ENCODE measurements at places on chromosomes 1 and 21. TPM values are rescaled to one million over a fixed set of nuclear protein-coding genes. Genes with fewer than 3 reads are reported as not detected.
A peak's percentile ranks its signal among the peaks of the same experiment; 100 is the strongest.

DNA sequence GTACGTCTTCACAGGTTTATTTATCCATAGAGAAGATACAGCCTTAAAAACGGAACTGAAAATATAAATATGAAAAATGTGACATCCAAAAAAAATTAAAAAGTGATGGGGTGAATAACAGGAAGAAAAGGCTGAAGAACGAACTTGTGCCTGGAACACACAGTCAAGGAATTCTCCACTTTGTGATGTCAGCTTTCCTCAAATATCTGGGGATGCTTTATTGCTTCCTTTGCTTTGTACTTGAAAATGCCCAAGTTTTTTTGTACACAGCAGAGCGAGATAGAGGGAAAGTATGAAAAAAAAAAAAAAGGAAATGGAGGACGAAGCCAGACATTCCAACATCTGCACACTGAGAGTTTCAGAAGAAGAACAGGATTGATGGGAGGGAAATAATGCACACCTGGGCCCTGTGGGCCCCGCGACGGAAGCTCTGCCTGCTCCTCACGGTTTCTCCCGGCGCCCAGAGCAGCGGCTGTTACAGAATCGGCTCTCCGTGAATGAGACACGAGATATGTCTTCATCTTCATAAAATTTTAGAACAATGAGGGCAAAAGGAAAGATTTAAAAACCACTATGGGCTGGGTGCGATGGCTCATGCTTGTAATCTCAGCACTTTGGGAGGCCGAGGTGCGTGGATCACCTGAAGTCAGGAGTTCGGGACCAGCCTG, 10.0 kb upstream of the LRRC3 start:
- H3K27ac ChIP-seq, result no peak overlapping the region
- H3K27me3 ChIP-seq, result no peaks in the 10 kb centered on the region
- no peak overlapping the region for H3K4me3 ChIP-seq
- H3K36me3 ChIP-seq, result no peaks in the 10 kb centered on the region
- H3K4me1 ChIP-seq, result no peaks in the 10 kb centered on the region

DNA sequence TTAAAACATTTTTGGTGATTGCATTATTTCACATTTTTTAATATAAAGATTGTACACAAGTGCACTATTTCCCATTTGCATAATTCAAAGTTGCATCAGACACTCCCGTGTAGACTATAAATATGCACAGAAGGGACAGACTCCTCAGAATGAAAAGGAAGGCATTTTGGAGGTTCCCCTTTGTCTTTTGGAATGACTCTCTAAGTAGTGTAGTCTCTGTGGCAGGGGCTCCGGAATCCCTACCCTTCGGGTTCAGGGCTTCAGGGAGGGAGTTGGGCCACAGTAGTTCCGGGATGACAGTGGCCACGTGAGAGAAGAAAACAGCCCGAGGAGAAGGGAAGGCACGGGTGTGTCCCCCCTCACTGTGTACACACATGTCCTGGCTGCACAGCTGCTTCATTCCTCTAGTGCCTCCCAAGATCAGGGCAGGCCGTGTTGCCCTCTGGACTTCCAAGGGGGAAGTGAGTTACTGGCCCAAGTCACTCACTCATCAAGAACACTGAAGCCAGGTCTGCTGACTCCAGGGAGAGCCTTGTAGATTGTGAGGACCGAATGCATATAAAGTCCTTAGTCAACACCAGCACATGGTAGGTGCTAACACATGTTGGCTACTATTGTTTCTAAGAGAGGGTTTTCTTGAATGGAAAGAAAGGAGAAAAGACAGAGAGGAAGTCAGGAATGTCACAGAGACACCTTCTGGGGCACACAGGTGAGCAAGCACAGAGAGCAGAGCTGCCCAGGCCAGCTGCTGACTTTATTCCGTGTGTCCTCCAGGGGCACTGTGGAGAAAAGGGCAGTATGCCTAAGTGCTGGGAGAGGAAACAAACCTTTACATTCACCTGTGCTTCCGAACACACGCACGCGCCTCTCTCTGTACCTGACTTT, 39.8 kb downstream of the LHX4 start:
- no peak overlapping the region for H3K4me3 ChIP-seq
- H3K27me3 ChIP-seq, result no peaks in the 10 kb centered on the region
- H3K4me1 ChIP-seq, result no peaks in the 10 kb centered on the region
- no peak overlapping the region for H3K27ac ChIP-seq

DNA sequence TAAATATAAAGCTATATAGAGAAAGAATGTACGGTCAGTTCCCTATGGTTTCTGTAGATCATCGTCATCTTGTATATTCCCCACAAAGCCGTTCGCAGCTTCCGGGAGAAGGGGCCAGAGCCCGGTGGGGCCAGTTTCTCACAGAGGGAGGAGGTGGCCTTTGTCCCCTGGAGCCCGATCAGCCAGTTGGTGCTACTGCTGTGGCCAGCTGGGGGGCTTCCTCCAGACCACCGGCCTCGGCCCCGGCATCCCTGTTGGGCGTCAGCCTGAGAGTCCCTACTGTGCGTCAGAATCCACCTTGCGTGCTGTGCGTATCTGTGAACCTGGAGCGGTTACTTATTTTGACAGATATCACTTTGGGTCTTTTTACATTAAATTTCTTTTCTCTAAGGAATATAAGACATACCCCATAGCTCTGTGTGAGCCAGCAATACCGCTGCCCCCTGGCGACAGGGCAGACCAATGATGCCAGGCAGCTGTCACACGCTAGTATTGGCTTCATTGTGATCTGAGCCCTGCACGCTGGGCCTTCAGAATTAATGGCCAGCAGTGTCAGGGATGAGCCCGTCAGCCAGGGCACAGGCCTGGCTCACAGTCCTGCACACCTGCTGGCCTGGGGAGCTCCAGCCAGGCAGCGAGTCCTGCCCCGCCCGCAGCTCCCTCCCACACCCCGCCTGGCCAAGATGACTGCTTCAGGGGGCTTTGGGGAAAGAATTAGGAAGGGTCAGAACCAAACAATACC, 145.9 kb downstream of the PGBD5 start:
- H3K27me3 ChIP-seq, result no peaks in the 10 kb centered on the region
- no peaks in the 10 kb centered on the region for H3K36me3 ChIP-seq
- H3K4me1 ChIP-seq, result peaks cover 5% of the 10 kb centered on the region
- H3K27ac ChIP-seq, result no peak overlapping the region
- no peak overlapping the region for H3K4me3 ChIP-seq

GRCh38 chr1:76782809-76783208, 84.5 kb upstream of the ST6GALNAC5 start:
- no peak overlapping the region for H3K4me3 ChIP-seq
- no peaks in the 10 kb centered on the region for H3K4me1 ChIP-seq
- no peaks in the 10 kb centered on the region for H3K36me3 ChIP-seq
- no peak overlapping the region for H3K27ac ChIP-seq

DNA sequence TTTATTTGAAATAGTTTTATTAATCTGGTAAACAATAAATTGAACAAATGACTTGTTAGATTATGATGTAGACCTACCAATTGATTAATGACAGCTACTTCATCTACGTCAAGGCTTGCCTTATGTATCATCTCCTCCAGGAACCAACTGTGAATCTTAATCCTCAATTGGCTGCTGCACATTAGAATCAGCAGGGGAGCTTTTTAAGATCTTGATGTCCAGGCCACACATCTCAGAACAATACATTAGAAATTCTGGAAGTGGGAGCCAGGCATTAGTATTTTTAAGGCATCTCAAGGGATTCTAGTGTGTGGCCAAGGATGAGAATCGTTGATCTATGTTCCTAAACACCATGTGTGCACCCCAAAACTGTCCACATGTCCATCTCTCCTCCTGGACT, 52.0 kb upstream of the LYPLAL1 start:
- H3K27me3 ChIP-seq, result no peaks in the 10 kb centered on the region
- H3K36me3 ChIP-seq, result no peaks in the 10 kb centered on the region
- no peak overlapping the region for H3K4me3 ChIP-seq
- DNase-seq, result no peak
- H3K4me1 ChIP-seq, result no peaks in the 10 kb centered on the region

- no peaks in the 10 kb centered on the region for H3K36me3 ChIP-seq
- H3K4me3 ChIP-seq, result no peak overlapping the region
- H3K27ac ChIP-seq, result no peak overlapping the region
- H3K27me3 ChIP-seq, result no peaks in the 10 kb centered on the region
These were observed 323.1 kb upstream of the FAM78B start for GRCh38 chr1:166489670-166490436.

GRCh38 chr1:109564194-109564878, 15.9 kb downstream of the GNAI3 start:
- no peaks in the 10 kb centered on the region for H3K27me3 ChIP-seq
- no peaks in the 10 kb centered on the region for H3K36me3 ChIP-seq
- H3K27ac ChIP-seq, result no peak overlapping the region
- H3K4me1 ChIP-seq, result peaks cover 11% of the 10 kb centered on the region
- H3K4me3 ChIP-seq, result no peak overlapping the region

- DNase-seq, result no peak
- H3K36me3 ChIP-seq, result peaks cover 7% of the 10 kb centered on the region
- no peaks in the 10 kb centered on the region for H3K27me3 ChIP-seq
- H3K27ac ChIP-seq, result no peak overlapping the region
- H3K4me3 ChIP-seq, result no peak overlapping the region
These were observed 32.9 kb downstream of the TMEM53 start for GRCh38 chr1:44641126-44642102.

- H3K4me1 ChIP-seq, result peaks cover 37% of the 10 kb centered on the region
- no peak overlapping the region for H3K27ac ChIP-seq
- H3K27me3 ChIP-seq, result no peaks in the 10 kb centered on the region
- no peak overlapping the region for H3K4me3 ChIP-seq
- no peak for DNase-seq
These were observed 17.3 kb downstream of the PI4KB start for GRCh38 chr1:151309811-151310323.

DNA sequence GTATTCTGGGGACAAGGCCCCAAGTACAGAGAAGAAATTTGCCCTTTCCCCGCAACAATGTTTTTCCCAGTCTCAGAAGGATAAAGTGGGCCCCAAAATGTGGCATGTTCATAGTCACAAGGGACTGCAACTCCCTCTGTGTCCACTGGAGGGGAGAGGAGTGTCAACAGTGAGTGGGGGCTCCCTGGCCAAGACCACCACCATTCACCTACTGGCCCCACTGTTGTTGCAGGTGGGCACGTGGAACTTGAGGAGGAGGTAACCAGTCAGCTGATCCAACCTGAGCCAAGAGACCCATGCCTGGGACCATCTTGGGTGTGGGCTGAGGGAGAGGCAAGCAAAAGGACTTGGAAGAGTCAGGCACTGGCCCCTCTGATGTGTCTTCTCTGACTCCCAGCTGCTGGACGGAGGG, 777 bp downstream of the NUDT17 start:
- H3K27me3 ChIP-seq, result no peaks in the 10 kb centered on the region
- peak overlapping the region; percentile 28 for H3K27ac ChIP-seq
- peak; percentile 46 for DNase-seq
- H3K4me3 ChIP-seq, result no peak overlapping the region
- peaks cover 32% of the 10 kb centered on the region for H3K36me3 ChIP-seq
- peaks cover 24% of the 10 kb centered on the region for H3K4me1 ChIP-seq

- H3K27me3 ChIP-seq, result no peaks in the 10 kb centered on the region
- no peaks in the 10 kb centered on the region for H3K36me3 ChIP-seq
- DNase-seq, result no peak
- no peak overlapping the region for H3K4me3 ChIP-seq
- no peak overlapping the region for H3K27ac ChIP-seq
These were observed 7.6 kb downstream of the LAPTM5 start for GRCh38 chr1:30749691-30750583.

DNA sequence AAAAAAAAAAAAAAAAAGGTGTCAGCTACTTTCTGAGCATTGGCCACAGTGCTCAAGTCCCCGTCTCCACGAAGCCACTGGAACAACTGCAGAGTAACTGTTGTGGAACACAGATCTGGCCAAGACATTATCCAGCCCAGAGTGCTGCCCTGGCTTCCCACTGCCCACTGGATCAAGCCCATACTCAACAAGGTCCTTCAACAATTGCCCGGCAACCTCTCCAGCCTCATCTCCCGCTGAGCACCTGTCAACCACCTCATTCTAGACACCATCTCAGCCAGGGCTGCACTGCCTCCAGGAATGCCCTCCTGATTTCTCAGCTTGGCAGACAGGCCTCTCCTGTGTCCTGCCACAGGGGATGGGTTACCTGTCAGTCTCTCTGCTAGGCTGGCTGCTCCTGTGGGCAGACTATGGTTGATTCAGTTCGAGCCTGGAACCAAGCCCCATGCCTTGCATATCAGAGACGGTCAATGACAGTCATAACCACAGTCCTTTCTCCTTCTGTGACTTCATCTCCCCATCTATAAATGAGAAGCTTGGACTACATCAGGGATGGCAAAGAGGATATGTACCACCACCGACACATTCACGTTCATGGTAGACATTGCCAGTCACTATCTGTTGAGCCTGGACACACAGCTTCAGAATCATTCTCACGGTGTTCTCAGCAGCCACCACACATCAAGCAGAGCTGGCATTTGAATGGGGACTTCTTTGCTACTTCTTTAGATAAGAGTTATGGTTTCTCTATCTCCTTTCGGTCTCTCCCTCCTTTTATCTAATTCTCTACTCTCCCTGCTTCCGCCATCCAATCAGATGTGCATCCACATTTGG, 76.9 kb downstream of the MRPL37 start:
- no peak overlapping the region for H3K27ac ChIP-seq
- H3K36me3 ChIP-seq, result peaks cover 6% of the 10 kb centered on the region

DNA sequence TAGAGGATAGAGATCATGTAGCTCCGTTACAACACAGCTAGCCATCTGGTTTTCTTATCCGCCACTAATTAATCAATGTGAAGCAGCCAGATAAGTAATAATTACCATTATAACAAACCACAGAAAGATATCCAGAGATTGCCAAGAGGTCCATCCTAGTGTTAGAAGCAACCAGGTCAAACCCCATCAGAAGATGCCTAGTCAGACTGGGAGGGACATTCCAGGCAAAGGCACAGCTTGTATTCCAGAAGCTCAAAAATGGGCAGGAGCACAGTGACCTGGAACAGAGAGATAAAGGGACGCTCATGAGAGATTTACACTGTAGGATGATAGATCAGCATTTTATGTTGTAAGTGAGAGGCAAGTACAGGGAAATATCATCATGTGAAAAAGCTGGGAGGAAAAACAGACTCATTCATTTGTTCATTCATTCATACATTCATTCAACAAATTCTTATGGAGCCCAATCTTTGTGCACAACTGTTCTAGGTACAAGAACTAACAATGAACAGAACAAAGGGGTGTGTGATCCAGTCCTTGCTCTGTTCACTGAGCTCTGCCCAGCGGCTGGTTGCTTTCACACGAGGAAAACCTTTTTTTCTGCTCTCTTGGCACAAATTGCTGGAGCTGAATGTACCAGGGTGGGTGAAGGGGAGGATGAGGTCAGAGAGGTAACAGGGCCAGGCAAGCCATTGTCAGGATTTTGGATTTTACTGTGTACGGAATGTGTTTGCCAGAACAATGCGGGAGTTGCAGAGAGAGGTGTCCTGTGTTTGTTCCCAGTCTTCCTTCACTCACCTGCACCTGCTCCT, 240.8 kb upstream of the FGGY start:
- no peak overlapping the region for H3K4me3 ChIP-seq
- H3K27ac ChIP-seq, result no peak overlapping the region
- no peaks in the 10 kb centered on the region for H3K4me1 ChIP-seq
- DNase-seq, result no peak
- H3K36me3 ChIP-seq, result no peaks in the 10 kb centered on the region

The ANKRD65 gene
- 0.38 TPM for total RNA-seq

The INTS7 gene
- total RNA-seq, result 18.1 TPM

The OVAAL gene
- not detected for total RNA-seq

The FBLIM1 gene
- 363 TPM for total RNA-seq

The FOXD2 gene
- total RNA-seq, result 0.07 TPM

The SYDE2 gene
- 2.9 TPM for total RNA-seq
